ENCODE measurements at places on chromosomes 6 and 20.

DNA sequence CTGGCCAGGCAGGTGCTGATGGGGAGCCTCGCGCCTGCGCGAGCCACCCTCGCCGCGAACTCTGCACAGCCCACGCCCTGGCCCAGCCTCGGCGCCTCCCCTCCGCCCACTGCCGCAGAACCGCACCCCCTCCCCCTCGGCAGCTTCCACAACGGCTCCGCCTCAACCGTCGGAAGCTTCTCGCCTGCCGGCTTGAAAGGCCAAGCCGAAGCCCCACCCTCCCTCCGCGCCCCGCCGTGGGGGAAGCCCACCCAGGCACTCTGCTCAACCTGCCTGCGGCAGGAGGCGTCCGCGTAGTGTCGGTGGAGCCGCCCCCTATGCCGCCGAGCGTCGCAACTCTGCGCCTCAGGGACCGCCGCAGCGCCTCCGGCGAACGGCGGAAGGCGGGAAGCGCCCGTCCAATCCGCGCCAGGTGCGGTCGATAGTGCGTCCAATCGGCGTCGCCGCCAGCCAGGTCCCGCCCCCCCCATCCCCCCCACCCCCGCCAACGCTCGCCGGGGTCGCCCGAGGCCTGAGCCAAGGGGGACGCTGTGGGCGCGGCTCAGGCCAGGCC, at the start of gene SYCP2:
Gene SYCP2 (minus strand): TSS at position 342 of the 553 bp plus-strand sequence. CDS start 11,224 bp downstream, outside the sequence.
- peak; percentile 15 for DNase-seq

- DNase-seq = no peak
Observed at GRCh38 chr20:58659841-58660240, 8.8 kb downstream of the STX16 start.

DNA sequence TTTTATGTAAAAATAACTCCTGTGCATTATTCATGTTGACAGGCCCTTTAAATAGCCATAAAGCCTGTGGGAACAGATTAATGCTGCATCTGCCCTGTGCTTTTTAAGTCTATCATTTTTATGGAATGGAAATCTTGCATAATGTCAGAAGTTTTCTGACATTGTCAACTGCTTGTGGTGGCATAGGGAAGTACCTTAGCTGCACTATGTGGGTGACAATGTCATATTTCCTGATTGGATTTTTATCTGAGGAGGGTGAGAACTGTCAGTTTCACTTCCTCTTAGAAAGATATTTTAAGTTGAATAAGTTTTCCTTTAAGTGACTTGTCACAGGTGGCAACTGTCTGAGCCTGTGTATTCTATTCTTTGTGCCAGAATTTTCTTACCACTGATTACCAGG, 267.9 kb downstream of the PLCB1 start:
- DNase-seq = no peak

DNA sequence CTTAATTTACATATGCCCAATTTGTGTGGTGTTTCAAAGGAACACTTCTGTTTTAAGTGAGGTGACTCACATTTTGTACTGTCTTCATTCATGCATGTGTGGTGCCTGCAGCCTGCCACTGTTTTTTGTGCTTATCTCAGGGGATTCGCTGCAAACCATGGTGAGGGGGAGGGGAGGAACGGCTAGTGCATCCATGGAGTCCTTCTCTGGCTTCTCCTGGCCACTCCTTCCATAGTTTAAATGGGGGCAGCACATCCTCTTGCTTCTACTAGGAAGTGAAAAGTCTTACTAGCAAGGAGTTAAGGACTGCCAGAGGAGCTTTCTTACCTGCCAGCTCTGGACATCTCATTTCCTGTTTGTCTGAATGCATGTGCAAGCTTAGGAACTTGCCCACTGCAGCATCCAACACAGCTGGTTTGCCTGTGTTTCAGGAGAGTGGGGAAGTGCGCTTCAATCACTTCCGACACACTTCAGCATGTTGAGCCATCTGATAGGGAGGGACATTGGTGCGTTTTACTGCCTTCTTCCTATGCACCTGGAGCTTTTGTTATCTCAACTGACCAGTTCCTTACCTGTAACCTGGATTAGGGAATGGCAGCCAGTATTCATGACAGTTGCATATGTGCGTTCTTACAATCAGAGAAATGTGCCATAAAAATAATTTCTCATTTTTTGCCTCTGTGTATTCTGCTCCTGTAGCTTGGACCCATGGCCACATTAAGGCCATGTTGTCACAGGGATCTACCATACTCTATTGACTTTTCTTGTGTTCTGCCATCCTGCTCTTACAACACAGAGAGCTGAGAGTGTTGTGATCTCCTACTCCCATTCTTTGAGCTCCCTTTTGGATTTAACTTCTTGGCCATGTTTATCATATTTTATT, 211.3 kb downstream of the ARID1B start:
- DNase-seq = no peak

DNA sequence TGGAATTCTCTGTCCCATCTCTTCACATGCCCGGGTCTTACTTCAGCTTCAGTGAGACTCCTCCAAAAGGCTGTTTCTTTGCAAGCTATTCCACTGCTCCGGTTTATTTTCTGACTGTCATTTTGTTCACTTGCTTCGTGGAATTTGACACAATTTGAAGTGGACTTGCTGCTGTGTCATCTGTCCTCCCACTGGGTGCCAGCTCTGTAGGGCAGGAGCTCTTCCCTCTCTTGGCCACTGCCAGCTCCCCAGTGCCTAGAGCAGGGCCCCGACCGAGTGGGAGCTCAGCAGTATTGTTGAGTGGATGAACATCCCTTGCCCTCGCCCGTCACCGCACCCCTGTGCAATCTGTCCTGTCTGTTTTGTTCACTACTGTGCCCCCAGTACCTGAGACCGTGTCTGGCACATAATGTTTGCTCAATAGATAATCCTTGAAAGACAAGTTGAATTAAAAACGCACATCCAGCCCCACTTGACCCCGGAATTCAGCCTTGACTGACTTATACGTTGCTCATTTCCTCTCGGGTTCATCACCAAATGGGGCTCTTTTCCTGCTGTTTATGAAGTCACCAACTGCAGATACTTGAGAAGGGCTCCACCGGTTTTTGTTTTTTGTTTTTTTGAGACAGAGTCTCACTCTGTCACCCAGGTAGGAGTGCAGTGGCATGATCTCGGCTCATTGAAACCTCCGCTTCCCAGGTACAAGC, 170.3 kb upstream of the KCNG1 start:
- DNase-seq = no peak

- no peak for DNase-seq
Observed at GRCh38 chr6:15429141-15430110, 183.6 kb downstream of the JARID2 start.

- no peak for DNase-seq
Observed at GRCh38 chr6:29850011-29850553, 22.5 kb downstream of the HLA-G start.

GRCh38 chr20:25496968-25497401, 88.3 kb downstream of the NINL start:
- DNase-seq = no peak

GRCh38 chr20:3483309-3483708, 12.5 kb downstream of the ATRN start:
- DNase-seq = no peak

DNA sequence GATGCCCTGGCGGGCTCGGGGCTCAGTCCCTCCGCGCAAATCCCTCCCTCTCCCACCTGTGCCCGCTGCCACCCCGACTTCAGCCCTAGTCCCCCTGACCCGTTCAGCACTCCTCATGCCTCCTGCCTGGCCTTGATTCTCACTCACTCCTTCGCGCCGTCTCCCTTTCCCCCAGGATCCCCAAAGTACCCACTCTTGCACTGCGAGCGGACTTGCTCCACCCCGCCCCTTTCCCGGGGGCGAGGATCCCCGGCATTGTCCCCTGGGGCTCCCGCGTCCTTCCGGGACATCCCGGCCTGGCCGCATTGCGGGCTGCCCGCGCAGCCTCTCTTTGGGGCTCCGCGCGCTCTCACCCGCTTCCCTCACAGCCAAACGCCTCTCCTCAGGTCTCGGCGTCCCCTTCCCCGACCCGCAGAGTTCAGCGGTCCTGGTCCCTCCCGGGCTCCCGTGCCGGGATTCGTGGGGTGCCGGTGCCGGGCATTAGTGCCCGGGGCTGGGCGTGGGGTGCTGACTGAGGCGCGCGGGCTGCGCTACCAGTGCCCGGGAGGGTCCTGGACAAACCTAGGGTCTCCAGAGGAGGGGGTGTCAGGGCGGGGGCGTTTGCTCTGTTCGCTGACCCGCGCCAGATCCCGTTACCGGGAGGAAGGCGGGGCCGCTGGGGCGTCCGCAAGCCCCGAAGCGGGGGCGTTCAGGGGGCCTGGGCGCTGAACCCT, 45.5 kb upstream of the SUPT3H start:
- DNase-seq = no peak

DNA sequence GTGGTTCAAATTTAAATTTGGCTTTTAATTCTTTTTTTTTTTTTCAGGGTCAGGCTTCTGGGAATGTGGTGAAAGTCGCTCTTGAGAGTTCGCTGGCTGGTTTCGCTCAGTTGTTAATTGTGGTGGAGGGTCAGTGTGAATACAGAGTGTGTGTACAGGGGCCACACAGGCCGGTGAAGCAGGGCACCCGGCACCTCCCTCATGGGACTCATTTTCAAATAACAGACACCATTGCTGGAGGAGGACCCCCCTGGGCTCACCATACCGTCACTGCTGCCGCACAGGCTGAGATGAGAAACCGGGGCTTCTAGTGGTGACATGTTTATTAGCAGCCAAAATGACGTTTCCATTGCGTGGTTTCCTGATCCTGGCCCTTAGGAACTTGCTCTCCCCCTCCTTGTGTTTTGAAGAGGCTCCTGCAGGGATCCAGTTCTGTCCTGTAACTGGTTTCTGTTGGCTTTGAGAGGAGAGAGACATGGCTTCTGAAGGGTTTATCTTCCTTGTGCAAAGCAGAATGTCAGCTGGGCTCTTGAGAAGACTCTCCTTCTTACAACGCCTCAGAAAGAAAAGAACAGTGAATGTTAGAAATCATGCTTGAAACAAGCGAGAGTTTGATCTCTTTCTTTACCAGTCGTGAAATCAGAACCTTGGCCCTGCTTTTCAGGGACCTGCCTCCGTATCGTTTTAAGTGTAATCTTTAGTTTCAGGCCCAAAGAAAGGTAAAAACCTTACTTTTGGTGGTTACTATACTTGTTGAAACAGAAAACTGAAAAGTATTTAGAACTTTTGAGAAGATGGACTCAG, 37.8 kb downstream of the DUSP22 start:
- DNase-seq = no peak

DNA sequence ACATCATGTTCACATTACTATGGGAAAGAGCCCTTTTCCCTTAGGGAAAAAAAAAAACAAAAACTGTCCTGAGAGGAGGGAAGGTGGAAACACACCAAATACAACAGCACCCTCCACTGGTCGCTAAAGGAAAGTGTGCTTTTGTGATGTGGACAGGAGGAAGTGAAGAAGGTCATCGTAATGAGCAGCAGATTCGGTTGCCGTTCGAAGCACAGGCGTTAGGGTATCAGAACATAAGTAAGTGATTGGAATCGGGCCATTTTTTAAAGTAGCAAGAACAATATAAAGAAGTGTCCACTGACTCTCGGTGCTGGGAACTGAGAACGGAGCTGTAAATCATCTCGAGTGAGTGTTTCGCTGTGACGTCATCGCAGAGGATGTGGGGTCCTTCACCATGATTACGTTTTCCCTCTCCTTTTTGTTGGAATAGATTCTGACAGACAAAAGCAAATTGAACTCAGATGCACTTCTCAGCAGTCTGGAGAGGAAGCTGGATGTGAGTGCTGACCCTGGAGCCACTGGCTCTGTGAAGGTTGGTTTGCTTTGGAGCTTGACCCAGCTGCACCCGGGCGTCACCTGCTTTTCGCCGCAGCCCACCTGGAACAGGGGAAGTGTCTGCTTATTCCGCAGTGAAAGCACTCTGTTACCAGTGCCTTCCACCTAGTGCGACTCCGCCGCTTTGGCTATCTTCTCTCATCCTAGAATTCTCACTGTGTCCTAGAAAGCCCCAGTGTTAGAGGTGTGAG, 203.6 kb upstream of the GMDS start:
- no peak for DNase-seq

DNA sequence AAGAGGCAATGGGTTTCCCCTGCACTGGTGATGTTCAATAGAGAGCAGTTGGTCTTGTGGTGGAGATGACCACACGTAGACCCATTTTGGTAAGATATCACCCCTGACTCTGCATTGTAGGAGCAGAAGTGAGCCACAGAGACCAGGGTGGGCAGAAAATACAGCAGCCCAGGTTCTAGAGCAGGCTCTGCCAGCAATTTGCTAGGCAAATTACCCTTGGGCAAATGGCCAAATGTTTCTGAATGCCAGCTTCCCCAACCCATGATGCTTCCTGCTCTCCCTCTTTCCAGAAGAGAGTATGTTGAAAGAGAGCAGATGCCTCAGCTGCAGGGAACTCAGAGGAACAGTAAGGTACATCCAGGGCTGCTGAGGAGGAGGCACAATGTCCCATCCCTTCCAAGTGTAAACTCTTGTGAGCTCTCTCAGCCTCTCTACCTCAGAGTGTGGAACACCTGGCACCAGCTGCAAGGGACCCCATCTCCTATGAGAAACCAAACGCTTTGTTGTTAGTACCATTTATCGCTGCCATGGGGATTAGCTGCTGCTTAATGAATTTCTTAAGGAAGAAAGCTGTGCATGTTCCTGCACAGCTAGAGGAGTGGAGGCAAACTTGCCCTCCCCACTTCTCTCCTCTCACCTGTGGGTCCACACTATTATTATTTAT, 317.5 kb upstream of the MOCS1 start:
- no peak for DNase-seq

- DNase-seq = no peak
Observed at GRCh38 chr6:33850296-33850695, 46.5 kb upstream of the MLN start.

GRCh38 chr20:61801428-61801827, 264.3 kb downstream of the TAF4 start:
- no peak for DNase-seq

GRCh38 chr20:17699931-17700351, at the start of gene BANF2:
Gene BANF2, plus strand, starts transcription at chr20:17699966. Its CDS starts 25,060 bp downstream, at chr20:17725026.
- DNase-seq = no peak

DNA sequence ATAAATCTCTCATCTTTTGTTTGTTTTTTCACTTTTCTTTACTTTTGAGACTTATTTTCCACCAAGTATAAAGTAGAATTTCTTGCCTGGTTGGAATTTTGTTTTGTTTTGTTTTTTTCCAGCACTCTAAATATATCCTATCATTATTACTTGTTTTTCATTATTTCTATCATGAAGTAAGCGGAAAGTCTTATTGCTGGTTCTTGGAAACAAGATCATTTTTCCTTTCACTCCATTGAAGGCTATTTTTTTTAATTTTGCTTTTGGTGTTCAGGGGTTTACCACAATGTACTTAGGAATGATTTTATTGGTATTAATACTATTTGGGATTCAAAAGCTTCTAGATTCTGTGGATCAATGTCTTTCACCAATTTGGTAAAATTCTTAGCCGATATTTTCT, 190.1 kb downstream of the LAMA2 start:
- DNase-seq = no peak

- no peak for DNase-seq
Observed at GRCh38 chr6:159610881-159611280, 82.2 kb downstream of the SOD2 start.

- no peak for DNase-seq
Observed at GRCh38 chr6:5843078-5843477, 163.6 kb downstream of the NRN1 start.
